ENCODE measurements at places on chromosomes 5 and 9. TPM values are rescaled to one million over a fixed set of nuclear protein-coding genes. Genes with fewer than 3 reads are reported as not detected.

SLC25A51 gene
- total RNA-seq, result 32.4 TPM

CDKN2B-AS1 gene
- total RNA-seq, result 0.89 TPM

IL9 gene
- total RNA-seq, result not detected

BHMT2 gene
- 1.3 TPM for total RNA-seq

HNRNPK gene
- total RNA-seq, result 552 TPM

ATP6V0E1 gene
- 94.0 TPM for total RNA-seq

GABRA1 gene
- total RNA-seq, result not detected

SLC12A2 gene
- 6.6 TPM for total RNA-seq

FAM169A gene
- 0.89 TPM for total RNA-seq

WWC1 gene
- 3.1 TPM for total RNA-seq

KIF20A gene
- 103 TPM for total RNA-seq

ARHGEF39 gene
- 15.0 TPM for total RNA-seq

RUSC2 gene
- total RNA-seq, result 16.5 TPM

ADGRV1 gene
- 0.17 TPM for total RNA-seq

ARID3C gene
- not detected for total RNA-seq

SLC34A1 gene
- total RNA-seq, result not detected

SPRY4 gene
- total RNA-seq, result 8.9 TPM

CDH12 gene
- not detected for total RNA-seq

ZNF366 gene
- not detected for total RNA-seq

IFNA2 gene
- total RNA-seq, result not detected

IFNA5 gene
- total RNA-seq, result not detected

SLC6A7 gene
- total RNA-seq, result not detected

CCDC171 gene
- total RNA-seq, result 1.5 TPM

IFNB1 gene
- total RNA-seq, result not detected

WDR38 gene
- total RNA-seq, result not detected

EGFL7 gene
- 2.1 TPM for total RNA-seq

MAP1B gene
- total RNA-seq, result 130 TPM

NR5A1 gene
- total RNA-seq, result not detected

ZNF462 gene
- total RNA-seq, result 5.7 TPM

GABRA6 gene
- total RNA-seq, result not detected

SHOC1 gene
- total RNA-seq, result under 0.01 TPM

DNAH5 gene
- 0.67 TPM for total RNA-seq

RNF44 gene
- 4.6 TPM for total RNA-seq

CTSV gene
- 0.89 TPM for total RNA-seq

CTSL gene
- 128 TPM for total RNA-seq

MBLAC2 gene
- total RNA-seq, result 3.3 TPM

PSAT1 gene
- total RNA-seq, result 178 TPM

CYSRT1 gene
- total RNA-seq, result 0.74 TPM

SLC26A2 gene
- 7.1 TPM for total RNA-seq

GPBP1 gene
- total RNA-seq, result 37.7 TPM

ZCCHC10 gene
- total RNA-seq, result 7.9 TPM

VLDLR gene
- total RNA-seq, result 5.1 TPM

PCDHB11 gene
- total RNA-seq, result under 0.01 TPM

PPIP5K2 gene
- total RNA-seq, result 24.8 TPM

SLC23A1 gene
- not detected for total RNA-seq

SH3RF2 gene
- total RNA-seq, result 1.0 TPM

C5orf52 gene
- not detected for total RNA-seq

ZCCHC9 gene
- total RNA-seq, result 21.0 TPM

SLC46A2 gene
- total RNA-seq, result not detected

GADD45G gene
- 0.15 TPM for total RNA-seq

PGM5 gene
- total RNA-seq, result 0.34 TPM
